ENCODE measurements at places on chromosomes 12 and 14. TPM values are rescaled to one million over a fixed set of nuclear protein-coding genes. Genes with fewer than 3 reads are reported as not detected.

PLEK2 gene
- total RNA-seq: not detected

LRRC10 gene
- total RNA-seq: not detected

TMEM30B gene
- total RNA-seq: 3.4 TPM

POC1B gene
- 35.2 TPM for total RNA-seq

PIWIL1 gene
- not detected for total RNA-seq

MMP14 gene
- 127 TPM for total RNA-seq

STAC3 gene
- total RNA-seq: 0.32 TPM

SERPINA12 gene
- total RNA-seq: not detected

KCNA1 gene
- total RNA-seq: not detected

KRT77 gene
- total RNA-seq: not detected

FSCB gene
- total RNA-seq: not detected

NGB gene
- 2.0 TPM for total RNA-seq

OR4N5 gene
- total RNA-seq: not detected

HOXC6 gene
- not detected for total RNA-seq

CLEC4A gene
- total RNA-seq: 4.0 TPM

KCNK10 gene
- total RNA-seq: not detected

LMO3 gene
- 128 TPM for total RNA-seq

CTSG gene
- not detected for total RNA-seq

KRT6C gene
- total RNA-seq: 0.50 TPM

CCDC196 gene
- not detected for total RNA-seq

DEGS2 gene
- total RNA-seq: 0.16 TPM

C12orf56 gene
- not detected for total RNA-seq

P3H3 gene
- total RNA-seq: 28.3 TPM

TTC5 gene
- total RNA-seq: 10.9 TPM

KRT7 gene
- 0.47 TPM for total RNA-seq

GPD1 gene
- total RNA-seq: 0.72 TPM
